Suppressor macrophage treated with lipopolysaccharide for 4 hours (primary cell): ENCODE measurements at places on chromosomes 1 and 21.

DNA sequence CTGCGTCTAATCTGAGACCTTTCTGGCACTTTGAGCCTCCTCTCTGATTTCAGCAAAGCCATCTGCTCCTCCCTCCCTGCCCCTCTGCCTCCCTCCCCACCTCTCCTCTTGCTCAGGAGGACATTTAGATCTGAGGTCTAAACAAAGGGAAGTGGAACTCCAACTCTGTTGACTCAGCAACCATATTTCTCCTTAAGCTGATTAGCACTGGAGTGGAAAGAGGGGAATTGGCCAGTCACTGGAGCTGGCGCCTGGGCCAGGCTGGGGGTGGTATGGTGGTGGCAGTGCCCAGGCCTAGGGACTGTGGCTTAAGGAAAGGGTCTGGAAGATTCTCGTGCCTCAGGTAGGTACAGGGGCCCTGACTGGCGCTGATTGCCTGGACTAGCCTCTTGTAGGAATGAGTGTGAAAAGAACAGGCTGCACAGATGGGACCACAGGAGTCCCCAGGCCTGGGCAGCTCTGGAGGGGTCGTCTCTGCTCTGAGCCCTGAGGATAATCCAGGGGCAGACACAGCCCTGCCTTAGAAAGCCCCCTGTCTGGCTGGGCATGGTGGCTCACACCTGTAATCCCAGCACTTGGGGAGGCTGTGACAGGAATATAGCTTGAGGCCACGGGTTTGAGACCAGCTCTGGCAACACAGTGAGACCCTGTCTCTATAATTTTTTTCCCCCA is 11.9 kb downstream of the SH2D2A start:
- peak; percentile 71 for DNase-seq

DNA sequence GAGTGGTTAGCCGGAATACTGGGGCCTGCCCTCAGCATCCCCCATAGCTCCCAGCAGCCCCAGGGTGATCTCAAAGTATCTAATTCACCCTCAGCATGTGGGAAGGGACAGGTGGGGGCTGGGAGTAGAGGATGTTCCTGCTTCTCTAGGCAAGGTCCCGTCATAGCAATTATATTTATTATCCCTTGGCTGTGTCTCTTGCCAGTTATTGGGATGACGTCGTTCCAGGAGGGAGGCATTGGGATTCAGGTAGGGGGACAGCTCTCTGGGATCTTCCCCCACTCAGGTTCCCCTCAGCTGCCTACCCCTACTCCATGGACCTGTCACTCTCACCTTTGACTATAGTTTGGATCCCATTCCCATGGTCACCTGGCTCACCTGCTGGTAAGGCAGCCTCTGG is 11.9 kb upstream of the PEAR1 start:
- no peak for DNase-seq

DNA sequence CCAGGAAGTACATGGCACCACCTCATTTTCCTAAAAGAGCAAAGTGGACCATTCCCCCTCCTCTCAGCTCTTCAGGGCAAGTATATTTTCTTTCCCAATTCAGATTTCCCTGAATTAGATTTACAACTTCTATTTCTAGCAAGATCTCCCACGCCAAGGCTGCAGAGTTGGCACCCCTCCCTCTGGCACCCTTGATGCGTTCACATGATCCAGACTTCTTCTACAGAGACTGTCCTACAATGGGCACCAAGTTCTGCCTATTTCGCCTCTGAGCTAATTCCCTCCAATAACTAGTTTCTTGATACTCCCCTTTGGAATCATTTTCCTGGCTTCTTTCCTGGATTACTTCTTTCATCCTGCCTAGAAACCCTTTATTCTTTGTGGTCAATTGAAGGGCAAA is 122.0 kb downstream of the CDC7 start:
- no peak for DNase-seq

- DNase-seq = no peak
These were observed 13.4 kb downstream of the RAP1GAP start for GRCh38 chr1:21655748-21656147.

DNA sequence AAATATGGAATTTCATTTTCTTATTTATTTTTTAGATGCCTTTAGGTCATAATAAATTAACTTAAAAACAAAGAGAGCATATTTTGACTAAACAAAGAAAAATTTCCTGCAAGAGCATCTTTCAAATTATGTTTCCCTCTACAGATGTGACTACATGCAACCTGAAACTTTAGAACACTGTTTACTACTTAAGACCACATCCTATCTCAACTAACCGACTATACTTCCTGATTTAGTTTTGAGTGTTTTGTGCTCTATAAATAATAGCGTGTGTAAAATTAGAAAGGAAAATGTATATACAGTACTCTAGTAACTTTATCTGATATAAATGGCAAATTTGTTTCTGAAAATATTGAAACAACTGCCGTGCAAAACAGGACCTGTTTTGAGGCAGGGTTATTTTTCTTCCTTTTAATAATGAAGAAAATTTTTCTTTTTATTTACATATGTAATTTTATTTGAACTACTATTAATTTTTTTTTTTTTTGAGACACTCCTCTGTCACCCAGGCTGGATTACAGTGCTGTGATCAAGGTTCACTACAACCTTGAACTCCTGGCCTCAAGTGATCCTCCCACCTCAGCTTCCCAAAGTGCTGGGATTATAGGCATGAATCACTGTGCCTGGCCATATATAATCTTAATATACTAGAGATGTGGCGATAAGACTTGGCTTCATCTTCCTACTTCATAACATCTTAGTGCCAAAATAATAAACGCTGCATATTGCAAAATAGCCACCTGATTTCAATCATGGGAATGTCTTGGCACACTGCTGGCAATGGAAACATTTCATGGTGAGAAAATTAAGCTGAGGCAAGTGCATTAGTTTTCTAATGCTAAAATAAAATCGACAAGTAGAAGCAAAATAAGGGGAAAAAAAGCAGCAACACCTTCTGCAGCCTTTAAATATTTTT is 12.3 kb downstream of the ZRANB2 start:
- no peak for DNase-seq

DNA sequence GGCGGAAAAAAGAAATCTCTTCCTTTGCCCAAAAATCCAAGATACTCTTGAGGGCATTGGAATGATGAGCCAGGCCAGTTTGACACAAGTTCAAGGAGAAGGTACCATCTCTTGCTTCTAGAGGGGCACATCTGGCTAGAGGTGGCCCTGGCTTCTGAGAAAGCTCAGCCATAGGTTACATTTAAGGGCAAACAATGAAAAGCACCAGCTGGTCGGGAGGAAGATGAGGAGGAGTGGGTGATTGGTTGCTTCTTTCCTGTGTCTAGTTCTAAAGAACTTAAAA is 132.0 kb downstream of the DHRS3 start:
- no peak for DNase-seq

- DNase-seq = no peak
These were observed 148.0 kb upstream of the ZRANB2 start for GRCh38 chr1:71228742-71229365.

DNA sequence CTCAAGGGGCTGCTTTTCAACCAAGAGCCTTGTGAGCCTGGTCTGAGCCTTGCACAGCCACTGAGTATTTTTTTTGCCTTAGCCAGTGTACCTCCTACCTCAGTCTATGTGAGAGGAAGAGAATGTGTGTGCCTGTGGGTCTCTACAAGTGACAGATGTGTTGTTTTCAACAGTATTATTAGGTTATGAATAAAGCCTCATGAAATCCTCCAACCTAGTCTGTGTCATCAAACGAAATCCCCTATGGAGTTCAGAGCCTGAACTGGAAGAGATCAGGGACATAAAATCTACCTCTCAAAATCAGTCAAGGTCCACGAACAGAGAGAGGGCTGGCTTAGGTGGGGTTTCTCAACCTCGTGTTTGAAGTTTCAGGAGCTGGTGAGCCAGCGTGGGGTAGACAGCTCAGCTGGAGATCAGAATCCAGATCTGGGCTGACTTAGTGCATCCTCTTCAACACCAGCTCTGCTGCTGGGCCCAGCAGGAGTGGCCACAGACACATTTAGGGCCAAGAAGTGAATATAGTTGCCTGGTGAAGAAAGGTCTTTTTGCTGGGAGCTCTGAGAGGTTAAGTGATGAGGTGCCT is 8.2 kb downstream of the XKR8 start:
- no peak for DNase-seq

- no peak for DNase-seq
These were observed 166.8 kb downstream of the ZNF281 start for GRCh38 chr1:200243042-200243437.

GRCh38 chr1:27557596-27558340 is 46.2 kb downstream of the AHDC1 start:
- DNase-seq = no peak

DNA sequence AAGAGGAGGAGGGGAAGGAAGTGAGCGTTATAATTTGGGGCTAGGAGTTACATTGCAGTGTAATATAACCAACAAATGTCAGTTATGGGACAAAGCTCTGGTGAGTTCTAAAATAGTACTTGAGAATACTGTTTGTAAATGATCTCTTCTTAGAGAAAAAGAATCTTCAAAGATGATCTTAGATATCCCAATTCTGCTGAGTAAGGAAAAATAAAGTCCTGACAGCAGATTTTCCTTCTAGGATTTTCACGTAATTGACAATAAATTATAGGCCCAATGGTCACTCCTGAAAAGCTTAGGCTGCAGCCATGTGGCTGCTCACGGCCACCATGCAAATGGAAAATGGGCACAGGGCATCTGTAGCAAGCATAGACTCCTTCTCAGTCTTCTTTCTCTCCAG is 241.6 kb downstream of the SIPA1L2 start:
- DNase-seq = no peak
